Right ventricle myocardium superior (tissue), 1 donor: ENCODE measurements at places on chromosomes 12 and 14. TPM values are rescaled to one million over a fixed set of nuclear protein-coding genes. Genes with fewer than 3 reads are reported as not detected.

GRCh38 chr12:122022393-122023338 lies 982 bp downstream of the BCL7A start:
- no peak for DNase-seq

DNA sequence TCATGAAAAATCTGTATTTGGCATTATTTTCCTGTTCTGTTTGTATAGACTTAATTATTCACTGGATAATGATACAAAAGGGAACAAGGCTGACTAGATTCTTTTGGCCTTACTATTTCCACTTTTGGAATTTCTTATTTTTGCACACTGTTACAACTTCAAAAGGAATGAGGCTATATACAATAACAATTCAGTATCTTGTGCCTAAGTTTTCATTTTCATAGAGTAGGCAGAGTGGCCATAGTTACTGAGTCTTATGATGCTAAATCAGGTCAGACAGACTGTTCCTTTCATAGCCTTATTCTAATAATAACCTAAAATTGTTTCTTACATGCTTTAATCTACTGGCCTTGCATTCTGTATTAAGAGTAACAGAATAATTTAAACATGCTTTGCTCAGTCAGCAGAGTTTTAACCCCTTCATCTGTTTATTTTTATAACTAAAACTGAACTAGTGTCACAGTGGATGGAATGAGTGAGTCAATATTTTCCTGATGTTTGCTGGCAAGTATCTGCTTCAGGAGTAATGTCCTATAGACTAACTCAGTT lies 10.5 kb downstream of the TTC8 start:
- DNase-seq, result no peak

GRCh38 chr12:88577537-88577936 lies 2.7 kb downstream of the KITLG start:
- DNase-seq, result no peak

GRCh38 chr12:92105676-92106075 lies 40.0 kb downstream of the BTG1 start:
- no peak for DNase-seq

The NUDT14 gene
- 32.2 TPM for total RNA-seq

DNA sequence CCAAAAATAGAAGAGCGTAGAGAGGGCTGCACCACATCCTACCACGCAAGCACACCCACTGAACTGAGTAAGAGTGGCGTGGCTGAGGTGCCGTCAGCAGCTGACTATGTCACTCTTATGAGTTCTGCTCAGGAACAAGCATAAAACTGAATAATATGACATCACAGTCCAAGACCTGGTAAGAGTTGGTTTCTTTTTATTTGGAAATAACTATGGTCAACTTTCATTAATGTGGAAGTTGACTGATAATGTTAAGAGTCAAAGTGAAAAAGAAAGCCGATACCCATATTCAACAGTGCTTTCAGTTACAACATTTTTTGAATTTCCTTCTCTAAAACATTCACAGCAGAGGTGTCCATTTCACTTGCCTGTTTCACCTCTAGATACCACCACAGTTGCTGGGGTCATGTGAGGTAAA lies 44.6 kb downstream of the GNS start:
- no peak for DNase-seq
